Motor neuron (in vitro differentiated cells): ENCODE measurements at places on chromosomes 7 and 10. TPM values are rescaled to one million over a fixed set of nuclear protein-coding genes. Genes with fewer than 3 reads are reported as not detected.

POM121C gene
- total RNA-seq: 10.4 and 15.8 TPM in 2 replicates

SP8 gene
- 0.10 TPM in 1 of 2 replicates, not detected in the other for total RNA-seq

MIOS gene
- total RNA-seq: 29.8 and 30.3 TPM in 2 replicates

GRM3 gene
- 2.8 and 3.2 TPM in 2 replicates for total RNA-seq

POMZP3 gene
- 7.4 and 8.3 TPM in 2 replicates for total RNA-seq
